ENCODE measurements at places on chromosomes 16 and 17.
A peak's percentile ranks its signal among the peaks of the same experiment; 100 is the strongest.

DNA sequence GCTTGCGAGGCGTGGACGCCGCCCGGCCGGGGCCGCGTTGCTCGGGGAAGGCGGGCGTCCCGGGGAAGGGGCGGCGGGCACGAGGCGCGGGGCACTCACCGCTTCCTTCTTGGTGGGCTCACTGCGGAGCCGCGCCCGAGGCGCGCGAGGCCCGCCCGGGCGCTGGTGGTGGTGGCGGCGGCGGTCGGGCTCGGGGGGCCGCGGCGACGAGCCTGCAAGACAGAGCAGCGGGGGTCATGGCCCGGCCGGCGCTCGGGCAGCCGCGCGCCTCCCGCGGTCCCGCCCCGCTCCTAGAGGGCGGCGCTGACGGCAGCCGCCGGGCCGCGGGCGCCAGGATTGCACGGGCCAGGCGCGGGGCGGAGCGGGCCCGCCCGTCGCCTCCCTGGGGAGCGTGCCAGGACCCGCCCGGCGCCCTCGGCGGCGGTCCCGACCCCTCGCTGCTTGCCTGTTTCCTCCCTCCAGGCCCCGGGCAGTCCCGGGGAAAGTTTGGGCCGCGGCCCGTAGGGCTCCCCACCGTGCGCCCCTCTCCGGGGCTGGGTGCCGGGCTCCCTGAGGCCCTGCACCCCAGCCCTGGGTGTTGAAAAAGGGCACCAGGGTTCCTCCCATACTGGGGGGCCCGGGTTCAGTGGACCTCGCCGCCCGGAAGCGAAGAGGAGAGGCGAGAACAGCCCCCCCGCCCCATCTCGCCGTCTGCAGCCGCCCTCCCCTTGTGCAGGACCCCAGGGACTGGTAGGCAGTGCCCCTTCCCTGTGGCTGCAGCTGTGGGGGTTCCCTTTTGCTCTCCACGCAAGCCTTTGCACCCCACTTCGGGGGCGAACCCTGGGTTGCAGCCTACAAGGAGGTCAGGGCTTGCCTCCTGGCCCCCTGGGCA lies at the start of gene C16orf74:
Gene C16orf74, minus strand, starts transcription at position 270 of the 871 bp plus-strand sequence. CDS start 15,879 bp downstream, outside the sequence.
- DNase-seq = peak; percentile 32

- DNase-seq = peak; percentile 71
Observed at GRCh38 chr17:41801374-41802271, 10.1 kb downstream of the P3H4 start.

DNA sequence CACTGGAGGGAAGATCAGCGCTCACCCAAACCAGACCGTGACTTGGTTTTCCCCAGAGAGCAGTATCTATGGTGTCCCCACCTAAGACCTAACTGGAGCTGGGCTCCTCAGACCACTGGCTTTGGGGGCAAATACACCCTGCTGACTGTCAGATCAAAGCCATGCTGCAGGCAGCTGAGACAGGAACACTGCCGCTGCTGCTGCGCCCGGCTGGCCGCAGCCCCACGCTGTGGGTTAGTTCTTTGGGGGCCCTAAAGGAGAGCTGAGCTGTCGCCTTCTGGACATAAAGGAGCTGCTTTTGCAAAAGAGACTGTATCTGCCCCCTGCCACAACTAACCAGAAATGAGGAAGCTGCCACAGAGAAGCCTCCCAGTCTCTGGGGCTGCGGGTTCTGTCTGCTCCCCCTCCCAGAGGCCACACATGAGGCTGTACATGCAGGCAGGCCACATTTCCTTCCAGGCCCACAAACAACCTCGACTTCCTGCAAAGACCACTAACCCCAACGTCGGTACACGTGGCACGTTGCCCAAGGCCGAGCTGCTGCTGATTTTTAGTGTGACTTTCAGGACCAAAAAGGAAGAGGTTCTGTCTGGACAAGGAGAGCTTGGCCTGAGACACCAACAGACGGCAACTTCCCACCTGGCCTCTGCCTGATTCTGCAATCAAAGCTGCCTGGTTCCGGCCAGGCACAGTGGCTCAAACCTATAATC lies 18.2 kb upstream of the ABR start:
- DNase-seq = no peak

GRCh38 chr16:87543436-87544191 lies 50.8 kb upstream of the ZCCHC14 start:
- no peak for DNase-seq

- DNase-seq = no peak
Observed at GRCh38 chr16:88835383-88835782, 21.4 kb downstream of the GALNS start.

GRCh38 chr17:82926716-82927115 lies 86.9 kb upstream of the ZNF750 start:
- DNase-seq = no peak

- no peak for DNase-seq
Observed at GRCh38 chr17:77127735-77128361, 12.9 kb upstream of the SEC14L1 start.

- no peak for DNase-seq
Observed at GRCh38 chr17:80345841-80346497, 69.0 kb upstream of the ENDOV start.

DNA sequence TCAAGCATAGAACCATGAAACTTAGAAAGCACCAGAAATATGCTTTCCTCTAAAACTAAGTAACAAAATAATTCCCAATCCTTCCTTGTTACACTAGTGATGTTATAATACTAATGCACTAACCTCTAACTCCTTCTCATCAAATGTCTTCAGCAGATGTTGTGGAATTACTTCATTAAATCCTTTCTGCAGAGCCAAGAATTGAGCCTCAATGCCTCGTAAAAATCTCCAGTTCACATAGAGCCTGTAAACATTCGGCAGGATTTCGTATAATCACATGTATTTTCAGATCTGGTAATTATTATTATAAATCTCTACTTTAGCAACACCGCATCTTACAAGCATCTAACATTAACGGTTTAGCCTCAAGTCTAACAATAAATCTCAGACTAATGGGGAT lies 44.7 kb downstream of the CEP95 start:
- no peak for DNase-seq

GRCh38 chr17:46722662-46723285 lies 95.7 kb downstream of the WNT3 start:
- no peak for DNase-seq

DNA sequence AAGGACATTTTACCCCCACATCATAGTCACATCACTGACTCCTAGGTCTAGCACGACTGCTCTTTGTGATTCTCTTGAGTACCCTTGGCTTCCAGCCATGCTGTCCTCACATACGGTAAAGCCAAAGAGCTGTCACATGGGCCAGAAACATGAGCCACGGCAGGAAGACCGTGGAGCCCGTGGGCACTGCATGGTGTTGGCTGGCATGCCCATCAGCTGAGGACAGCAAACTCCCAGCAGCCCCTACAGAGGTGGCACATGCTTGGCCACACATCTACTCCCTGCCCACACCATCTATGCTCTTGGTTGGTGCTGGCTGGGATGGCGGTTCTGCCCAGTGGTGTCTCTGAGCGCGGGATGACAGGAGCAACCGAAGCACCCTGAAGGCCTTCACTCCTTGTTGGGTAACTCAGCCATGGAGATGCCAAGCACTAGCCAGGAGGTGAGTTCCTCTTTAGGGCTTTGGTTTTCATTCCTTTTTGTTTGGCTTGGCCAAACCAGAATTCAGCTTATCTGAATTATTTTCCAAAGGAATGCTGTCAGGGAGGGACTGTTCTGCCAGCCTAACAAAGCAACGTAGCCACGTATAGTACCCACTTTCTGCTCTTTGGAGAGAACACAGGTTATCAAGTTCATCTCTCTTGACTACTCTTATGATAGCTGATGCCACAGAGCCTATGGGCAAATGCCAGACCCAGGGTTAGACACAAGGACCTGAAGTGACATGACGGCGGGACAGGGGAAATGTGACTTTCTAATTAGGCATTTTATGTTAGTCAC lies 10.0 kb downstream of the TNFAIP1 start:
- peak; percentile 13 for DNase-seq

DNA sequence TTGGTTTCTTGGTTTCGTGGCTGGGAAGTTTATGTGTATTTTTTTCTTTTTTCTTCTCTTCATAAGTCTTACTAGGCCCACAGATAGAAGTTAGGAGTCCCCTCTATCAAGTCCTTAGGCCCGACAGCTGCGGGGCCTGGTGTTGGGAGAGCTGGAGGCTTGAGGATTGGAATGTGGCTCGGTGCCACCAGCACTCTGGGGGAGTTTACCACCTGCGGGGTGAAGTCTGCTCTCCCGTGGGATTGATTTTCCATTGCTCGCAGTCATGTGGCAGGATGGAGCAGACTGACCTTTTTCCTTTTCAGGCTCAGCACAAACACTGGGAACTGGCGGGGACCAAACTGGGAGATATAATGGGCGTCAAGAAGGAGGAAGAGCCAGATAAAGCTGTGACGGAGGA lies 7.5 kb downstream of the DHX38 start:
- no peak for DNase-seq

DNA sequence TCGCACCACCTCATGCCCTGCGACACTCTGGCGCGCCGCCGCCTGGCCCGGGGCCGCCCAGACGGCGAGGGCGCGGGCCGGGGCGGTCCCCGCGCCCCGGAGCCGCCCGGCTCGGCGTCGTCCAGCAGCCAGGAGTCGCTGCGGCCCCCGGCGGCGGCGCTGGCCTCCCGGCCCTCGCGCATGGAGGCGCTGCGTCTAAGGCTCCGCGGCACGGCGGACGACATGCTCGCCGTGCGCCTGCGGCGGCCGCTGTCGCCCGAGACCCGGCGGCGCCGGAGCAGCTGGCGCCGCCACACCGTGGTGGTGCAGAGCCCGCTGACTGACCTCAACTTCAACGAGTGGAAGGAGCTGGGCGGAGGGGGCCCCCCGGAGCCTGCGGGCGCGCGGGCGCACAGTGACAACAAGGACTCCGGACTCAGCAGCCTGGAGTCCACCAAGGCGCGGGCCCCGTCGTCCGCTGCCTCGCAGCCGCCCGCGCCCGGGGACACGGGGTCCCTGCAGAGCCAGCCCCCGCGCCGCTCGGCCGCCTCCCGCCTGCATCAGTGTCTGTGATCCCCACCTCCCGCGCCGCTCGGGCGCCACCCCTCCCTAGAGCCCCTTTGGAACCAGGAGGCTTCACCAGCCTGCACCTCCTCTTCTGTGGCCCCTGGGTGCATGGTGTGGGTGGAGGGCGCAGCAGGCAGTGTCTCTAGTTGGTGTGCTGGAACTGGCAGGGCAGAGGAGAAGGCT lies 82.3 kb downstream of the ARHGAP23 start:
- peak; percentile 49 for DNase-seq

DNA sequence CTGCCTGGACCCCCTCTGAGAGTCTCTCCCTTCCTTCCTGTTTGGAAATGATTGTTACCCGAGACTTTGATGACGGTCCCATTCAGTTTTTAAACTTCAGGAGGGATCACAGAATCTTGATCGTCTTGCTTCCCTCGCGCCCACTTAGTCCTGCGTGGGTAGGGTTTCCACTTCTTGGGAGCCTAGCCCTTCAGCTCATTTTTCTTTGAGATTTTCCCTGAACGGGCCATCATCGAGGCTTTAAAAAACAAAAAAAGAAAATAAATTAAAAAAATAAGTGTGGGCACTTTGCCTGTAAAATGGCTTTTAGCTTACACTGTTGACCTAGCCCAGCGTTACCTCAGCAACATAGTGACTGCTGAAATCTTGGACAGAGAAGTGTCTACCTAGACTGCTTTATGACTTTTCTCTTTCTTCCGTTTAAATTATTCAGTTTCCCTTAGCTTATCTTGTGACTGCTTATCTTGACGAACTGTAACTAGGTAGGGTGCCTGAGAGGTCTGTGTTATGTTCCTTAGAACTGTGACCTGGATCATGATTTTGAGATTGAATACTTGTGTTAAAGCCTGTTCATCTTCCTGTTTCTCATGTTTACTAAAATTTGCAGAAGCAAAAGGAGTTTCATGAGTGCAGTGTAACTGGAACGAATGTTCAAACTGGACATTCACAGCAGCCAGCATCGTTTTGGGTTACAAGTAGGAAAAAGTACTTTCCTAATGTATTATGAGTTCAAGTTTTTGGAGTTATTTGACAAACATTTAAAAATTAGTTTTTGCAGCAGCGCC lies 874 bp downstream of the WWP2 start:
- no peak for DNase-seq

GRCh38 chr16:57610611-57611010 lies 17.8 kb upstream of the ADGRG1 start:
- no peak for DNase-seq

- DNase-seq = no peak
Observed at GRCh38 chr16:70740174-70740913, 54.5 kb upstream of the MTSS2 start.

GRCh38 chr17:5635949-5636348 lies 51.6 kb upstream of the NLRP1 start:
- DNase-seq = no peak

- DNase-seq = no peak
Observed at GRCh38 chr16:57184887-57185445, 873 bp downstream of the PSME3IP1 start.

- DNase-seq = no peak
Observed at GRCh38 chr16:49345829-49346228, 27.8 kb upstream of the C16orf78 start.

- no peak for DNase-seq
Observed at GRCh38 chr16:69931631-69932030, 19.5 kb upstream of the CLEC18A start.

- DNase-seq = no peak
Observed at GRCh38 chr16:84291226-84291625, 3.5 kb upstream of the WFDC1 start.

DNA sequence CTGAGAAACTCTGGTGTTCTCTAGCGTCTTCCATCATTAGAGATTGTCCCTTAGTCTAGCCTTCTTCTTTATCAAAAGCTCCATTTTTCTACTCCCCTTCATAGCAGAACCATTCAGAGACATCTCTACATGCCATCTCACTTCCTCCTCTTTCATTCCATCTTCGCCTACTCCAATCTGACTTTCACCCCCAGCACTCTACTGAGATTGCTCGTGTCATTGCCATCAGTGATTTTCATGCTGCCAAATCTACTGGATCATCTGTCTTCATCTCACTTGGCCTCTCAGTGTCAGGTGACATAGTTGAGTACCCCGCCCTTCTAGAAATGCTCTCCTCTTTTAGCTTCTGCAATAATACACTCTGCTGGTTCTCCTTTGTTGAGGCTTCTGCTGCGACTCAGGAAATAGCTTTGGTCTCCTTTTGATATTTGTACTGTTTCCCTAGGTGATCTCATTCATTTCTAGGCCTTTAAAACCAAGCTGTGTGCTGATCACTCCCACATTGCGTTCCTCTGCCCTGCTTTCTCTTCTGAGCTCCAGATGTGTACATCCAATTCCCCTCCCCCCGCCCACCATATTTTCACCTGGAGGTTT lies 119.1 kb downstream of the FTO start:
- DNase-seq = peak; percentile 12

Measured in NCI-H510A (cell line).